ENCODE measurements at places on chromosomes 16 and 17. TPM values are rescaled to one million over a fixed set of nuclear protein-coding genes. Genes with fewer than 3 reads are reported as not detected.
A peak's percentile ranks its signal among the peaks of the same experiment; 100 is the strongest.

- DNase-seq, result no peak
Measured at GRCh38 chr17:49889500-49889899, 41.6 kb upstream of the TAC4 start.

GRCh38 chr17:30961209-30962188 is 9.3 kb upstream of the RNF135 start:
- DNase-seq, result no peak

DNA sequence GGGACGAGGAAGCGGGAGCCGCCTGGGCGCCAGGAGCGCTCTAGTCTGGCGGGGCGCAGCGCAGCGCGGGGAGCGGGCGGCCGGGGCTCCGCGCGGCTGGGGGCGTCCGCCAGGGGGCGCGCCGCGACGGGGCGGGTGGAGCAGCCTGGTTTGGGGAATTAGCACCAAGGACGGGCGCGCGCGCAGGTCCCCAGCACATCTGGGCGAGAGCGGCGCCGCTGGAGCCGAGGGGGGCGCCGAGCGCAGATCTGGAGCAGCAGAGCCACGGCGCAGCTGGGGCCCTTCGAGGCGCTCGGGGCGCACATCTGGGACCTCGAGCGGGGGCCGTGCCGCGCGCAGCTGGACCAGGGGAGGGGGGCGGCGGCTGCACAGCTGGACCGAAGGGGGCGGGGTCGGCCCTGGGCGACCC is at the start of gene NXPH3:
Gene NXPH3 (plus strand): TSS at position 193 of the 409 bp plus-strand sequence. CDS start 349 bp downstream, outside the sequence.
- no peak for DNase-seq

DNA sequence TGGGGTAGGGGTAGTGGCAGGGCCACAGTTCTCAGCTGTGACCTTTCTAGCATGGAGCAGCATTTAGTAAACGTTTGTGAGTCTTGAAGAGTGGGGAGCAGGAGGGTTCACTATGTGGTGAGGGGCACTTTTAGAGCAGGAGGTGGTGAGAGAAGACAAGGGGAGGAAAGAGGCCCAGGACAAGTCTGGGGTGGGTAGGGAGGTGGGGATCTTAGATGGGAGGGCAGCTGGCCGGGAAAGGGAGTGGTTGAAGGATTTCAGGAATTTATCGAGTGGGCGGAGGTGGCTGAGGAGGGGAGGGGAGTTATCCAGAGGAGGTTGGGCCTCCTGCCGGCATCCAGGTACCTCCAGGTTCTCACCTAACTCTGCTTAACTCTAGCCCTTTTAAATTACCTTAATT is 1.9 kb downstream of the CLEC16A start:
- DNase-seq, result no peak

- DNase-seq, result no peak
Measured at GRCh38 chr17:61395409-61395982, 4.1 kb upstream of the TBX2 start.

FAM20A gene
- total RNA-seq, result not detected

DNA sequence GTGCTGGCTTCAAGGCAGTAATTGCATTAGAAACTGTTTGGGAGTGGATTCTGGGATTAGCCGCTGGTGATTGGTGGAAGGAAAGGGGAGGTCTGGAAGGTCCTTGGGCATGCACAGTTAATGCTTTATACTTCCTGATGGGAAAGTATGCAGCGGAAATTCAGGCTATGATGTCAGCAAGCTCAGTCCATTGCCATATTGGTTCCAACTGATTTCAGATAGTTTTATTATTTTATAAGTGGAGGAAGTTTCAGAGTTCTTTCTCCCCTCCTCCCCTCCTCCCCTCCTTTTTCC is 8.1 kb upstream of the CMTR2 start:
- no peak for DNase-seq

SLC16A3 gene
- 170 TPM for total RNA-seq

CRHR1 gene
- not detected for total RNA-seq

GRCh38 chr17:72421128-72422092 is 300.6 kb downstream of the SOX9 start:
- peak; percentile 95 for DNase-seq

GRCh38 chr16:84371553-84371865 is 3.2 kb downstream of the ATP2C2 start:
- no peak for DNase-seq

STH gene
- not detected for total RNA-seq

DNA sequence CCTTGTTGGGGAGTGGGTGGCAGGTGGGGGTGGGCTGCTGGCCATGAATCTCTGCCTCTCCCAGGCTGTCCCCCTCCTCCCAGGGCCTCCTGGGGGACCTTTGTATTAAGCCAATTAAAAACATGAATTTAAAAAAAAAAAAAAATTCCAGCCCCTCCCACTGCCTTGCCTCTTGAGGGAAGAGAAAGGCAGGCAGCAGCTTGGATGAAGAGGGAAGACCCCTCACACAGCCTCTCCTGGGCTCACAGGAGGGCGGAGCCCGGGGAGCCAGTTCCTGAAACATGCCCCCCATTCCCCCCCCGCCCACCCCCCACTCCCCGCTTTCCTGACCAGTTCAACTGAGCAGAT is 1.8 kb upstream of the TCAP start:
- DNase-seq, result no peak

- DNase-seq, result no peak
Measured at GRCh38 chr17:290121-290521, 62.5 kb downstream of the RPH3AL start.

DNA sequence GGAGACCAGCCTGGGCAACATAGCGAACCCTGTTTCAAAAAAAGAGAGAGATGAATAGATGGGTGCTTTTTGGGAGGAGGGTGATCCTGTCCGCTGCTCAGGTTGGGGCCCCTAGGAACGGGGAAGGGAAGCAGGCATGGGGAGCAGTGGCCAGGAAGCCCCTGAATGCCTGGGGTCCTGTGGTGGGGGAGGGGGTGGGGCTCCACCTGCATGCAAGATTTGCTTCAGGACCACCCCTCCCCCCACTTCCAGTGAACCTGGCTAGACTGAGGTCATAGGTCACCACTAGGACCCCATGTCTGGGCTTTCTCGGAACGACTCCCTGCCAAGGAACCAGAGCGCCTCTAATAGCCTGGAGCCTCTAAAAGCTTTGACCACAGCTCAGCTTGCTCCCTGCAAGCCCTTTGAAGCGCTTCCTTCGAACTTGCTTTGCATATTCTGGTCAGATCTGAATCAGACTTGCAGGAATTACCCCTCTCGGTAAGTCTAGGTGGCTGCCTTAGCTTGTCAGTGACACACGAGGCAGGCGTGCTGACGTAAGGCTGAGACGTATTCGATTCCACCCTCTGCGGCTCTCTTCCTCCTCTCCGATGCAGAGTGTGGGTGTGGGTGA is 3.7 kb downstream of the SOCS3 start:
- DNase-seq, result no peak

KCNJ12 gene
- total RNA-seq, result 1.6 TPM

DNA sequence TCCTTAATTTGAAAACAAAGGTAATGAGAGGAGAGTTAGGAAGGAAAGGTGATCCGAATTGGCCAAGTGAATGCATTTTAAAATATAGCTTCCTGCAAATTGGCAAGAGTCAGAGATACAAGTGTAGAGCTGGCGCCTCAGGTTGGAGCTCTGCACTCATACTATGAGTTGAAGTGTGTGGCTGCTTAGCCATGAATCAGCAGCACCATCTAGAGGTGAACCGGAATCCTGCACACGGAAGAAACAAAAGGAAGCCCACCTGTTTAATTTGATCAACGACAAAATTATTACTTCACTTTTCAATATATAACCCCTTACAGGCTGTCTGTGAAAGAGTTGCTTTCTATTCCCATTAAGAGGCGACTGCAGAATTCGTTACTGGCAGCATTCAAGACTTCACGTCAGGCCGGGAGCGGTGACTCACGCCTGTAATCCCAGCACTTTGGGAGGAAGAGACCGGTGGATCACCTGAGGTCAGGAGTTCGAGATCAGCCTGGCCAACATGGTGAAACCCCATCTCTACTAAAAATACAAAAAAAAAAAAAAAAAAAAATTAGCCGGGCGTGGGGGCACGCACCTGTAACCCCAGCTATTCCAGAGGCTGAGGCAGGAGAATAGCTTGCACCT is 1253.7 kb upstream of the CDH8 start:
- DNase-seq, result no peak

IGF2BP1 gene
- total RNA-seq, result 21.9 TPM

SLC52A1 gene
- 0.10 TPM for total RNA-seq

- DNase-seq, result no peak
Measured at GRCh38 chr16:89052191-89052889, 41.3 kb upstream of the ACSF3 start.

DNA sequence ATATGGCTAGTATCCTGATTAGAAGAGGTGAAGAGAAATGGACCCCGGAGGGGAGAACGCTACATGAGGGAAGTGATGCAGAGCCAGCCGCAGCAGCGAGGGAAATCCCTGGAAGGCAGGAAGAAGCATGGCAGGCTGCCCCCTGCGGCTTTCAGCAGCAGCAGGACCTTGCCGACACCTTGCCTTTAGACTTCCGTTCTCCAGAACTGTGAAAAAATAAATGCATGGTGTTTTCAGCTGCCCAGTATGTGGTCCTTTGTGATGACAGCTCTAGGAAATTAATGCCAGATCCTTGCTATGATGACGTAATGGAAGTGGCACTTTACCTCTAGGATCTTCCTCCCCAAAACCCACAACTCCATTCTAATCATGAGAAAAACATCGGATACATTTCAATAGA is 9.7 kb upstream of the ZFP1 start:
- DNase-seq, result no peak

GRCh38 chr17:51611585-51611984 is 351.2 kb downstream of the UTP18 start:
- DNase-seq, result no peak

GRCh38 chr17:77581480-77581879 is 377.0 kb upstream of the TNRC6C start:
- DNase-seq, result no peak

- DNase-seq, result no peak
Measured at GRCh38 chr16:76059186-76059585, 218.0 kb upstream of the CNTNAP4 start.

ARL5C gene
- total RNA-seq, result not detected

- DNase-seq, result no peak
Measured at GRCh38 chr16:30669903-30670824, 11.9 kb downstream of the FBRS start.

DNA sequence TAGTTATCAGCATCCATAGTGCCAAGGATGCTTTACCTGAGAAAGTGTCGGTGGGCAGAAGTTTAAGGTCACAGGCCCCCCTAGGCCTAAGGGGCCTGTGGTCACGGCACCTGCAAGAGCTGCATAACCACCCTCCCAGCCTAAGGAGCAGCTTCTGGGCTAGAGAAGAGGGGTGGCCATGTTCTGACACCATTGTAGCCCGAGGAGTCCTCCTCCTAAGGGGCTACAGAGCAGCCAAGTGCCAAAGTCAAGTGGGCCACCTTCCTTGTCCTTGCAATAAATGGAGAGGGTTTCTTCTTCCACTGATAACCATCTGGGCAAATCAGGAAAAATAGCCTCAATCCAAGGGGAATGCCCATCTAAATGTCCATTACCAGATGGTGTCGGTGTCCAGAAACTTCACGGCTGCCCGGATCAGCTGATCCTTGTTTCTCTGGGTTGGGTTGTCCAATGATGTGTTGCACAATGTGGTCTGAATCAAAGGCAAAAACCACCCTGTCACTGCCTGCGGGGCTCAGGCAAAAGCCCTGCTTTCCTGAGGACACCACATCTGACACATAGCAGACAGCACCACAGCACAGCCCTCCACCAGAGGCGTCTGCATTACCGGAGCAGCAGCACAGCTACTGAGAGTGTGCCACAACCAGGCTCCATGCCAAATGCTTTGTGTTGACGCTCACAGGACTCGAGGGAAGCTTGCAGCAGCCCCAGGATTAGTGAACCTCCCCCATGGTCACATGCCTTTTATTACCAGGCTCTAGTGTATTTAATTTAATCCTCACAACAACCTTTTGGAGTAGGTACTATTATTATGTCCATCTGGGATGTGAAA is 12.8 kb downstream of the ATPAF2 start:
- no peak for DNase-seq

SMTNL2 gene
- not detected for total RNA-seq
